ENCODE measurements at places on chromosomes 11 and 22.

DNA sequence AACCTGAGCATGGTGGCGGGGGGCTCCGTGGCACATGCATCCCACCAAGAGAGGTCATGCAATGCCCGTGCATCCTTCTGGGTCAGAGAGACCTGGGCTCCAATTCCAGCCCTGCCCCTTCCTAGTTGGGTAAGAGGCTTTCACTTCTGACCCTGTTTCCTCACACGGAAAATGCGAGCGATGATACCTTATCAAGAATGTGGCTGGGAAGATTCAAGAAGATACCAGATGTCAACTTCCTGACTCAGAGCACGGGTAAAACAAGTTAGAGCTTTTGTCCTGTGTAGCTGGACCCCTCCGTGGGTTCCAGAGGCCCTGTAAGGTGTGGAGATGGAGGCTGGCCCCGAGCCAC lies 8.7 kb upstream of the DGKZ start:
- peak; percentile 93 for DNase-seq

DNA sequence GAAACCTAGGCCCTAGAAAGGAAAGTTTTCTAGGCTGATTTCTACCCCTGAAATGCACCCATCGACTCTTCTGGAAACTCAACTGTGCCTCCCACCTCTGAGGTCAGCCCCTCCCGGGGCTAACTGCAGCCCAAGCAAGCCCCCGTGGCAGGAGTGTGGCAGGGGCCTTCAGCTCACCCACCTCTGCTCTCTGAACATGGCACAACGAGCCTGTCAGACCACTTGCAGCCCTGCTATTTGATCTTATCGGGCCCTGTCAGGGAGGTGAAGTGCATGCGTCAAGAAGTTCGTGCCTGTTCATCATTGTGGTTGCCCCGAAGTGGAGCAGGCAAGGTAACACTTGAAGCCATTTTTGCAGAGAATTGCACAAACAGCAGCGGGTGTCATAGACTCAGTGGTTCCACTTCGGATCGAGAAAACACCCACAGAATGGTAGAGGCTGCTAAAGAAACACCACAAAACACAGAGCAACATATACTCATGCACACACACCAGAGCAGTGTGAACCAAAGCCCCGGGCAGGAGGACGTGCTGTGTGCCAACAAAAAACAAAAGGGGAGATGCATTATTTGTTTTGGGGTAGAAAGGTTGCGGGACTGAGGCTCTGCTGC lies 262.7 kb downstream of the ETS1 start:
- no peak for DNase-seq

- DNase-seq, result no peak
These were observed 32.7 kb downstream of the ZNF143 start for GRCh38 chr11:9493492-9493891.

GRCh38 chr11:56624661-56625110 lies 10.0 kb upstream of the OR5M1 start:
- DNase-seq, result peak; percentile 46

DNA sequence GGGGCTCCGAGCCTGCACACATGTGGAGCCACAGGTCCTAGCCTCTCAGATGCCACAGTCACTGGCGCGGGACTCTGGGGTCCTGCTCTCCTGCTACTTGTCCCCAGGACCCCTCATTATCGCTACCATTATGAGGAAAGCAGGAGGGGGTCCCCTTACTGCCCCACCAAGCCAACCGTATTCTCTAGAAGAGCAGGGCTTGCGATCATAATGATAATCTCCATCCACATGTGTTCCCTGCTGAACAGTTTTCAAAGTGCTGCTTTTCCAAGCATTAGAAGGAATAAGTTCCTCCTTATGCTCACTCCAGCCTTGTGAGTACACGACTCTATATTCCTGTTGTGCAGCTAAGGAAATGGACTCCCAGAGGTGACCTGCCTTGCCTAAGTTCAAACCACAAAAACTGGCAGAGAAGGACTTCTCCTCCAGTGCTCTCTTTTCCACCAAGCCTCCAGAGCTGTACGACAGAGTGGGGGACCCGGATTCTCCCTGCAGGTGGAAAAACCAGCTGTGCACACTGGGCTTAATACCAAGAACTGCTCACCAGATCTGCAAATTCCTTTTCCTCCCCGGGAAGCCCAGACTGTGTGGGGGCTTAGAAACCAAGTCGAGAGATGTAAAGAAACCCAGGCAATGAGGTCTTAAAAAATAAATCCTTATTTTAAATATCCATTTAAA lies 92.8 kb upstream of the DRD2 start:
- no peak for DNase-seq

DNA sequence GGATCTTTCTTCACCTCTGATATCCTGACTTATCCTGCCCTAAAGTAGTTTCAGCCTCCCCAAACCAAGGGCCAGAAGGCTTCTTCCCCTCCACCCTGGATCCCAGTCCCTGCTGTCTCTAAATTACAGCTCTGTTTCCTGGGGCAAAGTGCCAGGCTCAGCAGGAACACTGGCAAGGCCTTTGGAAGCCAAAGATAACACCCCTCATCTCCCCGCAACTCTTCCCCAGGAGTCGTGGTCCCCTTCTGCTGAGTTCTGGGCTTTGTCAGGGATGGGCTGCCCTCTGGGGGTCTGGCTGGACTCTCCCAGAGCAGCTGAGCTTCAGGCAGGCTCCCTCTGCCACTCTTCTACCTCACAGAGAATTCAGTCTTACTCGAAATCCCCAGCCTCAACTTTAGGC lies 53.8 kb upstream of the AMPD3 start:
- DNase-seq, result no peak

DNA sequence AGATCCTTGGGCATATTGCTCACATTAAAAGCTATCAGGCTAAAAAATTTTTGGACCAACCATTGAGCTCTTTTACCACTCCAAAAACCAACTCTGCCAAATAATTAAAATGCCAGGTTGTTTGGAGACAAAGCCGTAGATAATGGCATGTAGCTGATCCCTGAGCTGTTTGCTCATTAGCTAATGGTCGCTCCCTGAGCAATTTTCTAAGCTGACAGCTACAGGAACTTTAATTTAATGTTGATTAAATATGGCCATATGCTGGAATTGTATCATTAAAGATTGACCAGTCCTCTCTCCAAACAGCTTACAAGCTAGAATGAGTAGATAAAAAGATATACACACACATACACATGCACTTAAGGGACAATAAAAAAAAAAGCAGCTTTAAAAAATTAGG lies 216.2 kb upstream of the ARHGAP20 start:
- no peak for DNase-seq

DNA sequence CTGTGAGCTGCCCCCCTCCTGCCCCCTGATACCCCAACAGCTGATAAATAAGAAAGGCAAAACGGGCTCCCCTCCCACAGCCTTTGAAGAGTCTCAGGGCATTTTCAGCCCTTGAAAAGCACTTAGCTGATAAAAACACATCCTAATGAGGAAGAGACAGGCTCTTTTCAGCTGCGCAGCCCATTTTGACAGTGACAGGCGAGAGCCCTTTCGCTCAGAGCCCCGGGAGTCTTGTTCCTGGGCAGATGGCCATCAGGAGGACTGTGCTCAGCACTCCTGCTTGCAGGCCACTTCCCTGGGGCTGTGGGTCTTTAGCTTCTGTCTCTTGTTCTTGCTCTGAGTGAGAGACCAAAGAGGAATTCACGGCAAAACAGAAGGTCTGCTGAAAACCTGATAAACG lies 757.2 kb downstream of the BRD1 start:
- DNase-seq, result no peak

- DNase-seq, result no peak
These were observed 30.1 kb upstream of the ZBTB44 start for GRCh38 chr11:130344841-130345240.

DNA sequence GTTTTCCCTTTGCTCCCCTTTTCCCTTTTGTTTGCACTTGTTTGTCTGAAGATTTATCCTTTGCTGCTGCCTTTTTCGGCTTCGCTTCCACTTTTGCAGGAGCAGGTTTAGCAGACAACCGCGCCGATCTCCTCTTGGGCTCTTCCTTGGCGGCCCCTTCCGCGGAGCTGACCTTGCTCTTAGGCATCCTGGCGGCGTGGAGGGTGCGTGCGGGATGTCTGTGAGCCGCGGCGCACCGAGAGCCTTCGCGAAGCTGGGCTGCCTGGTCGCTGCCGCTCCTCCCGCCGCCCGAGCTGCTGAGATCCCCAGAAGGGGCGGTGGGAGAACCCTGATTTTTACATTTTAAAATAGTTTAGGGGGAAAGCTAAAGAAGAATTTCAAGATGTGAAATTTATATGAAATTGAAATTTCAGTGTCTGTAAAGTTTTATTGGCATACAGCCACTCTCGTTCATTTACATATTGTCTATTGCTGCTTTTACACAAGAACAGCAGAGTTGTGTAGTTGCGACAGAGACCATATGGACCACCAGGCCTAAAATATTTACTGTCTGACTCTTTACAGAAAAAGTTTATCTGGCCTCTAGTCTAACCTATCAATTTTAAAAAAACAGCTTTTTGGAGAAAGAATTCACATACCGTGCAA lies 105.2 kb upstream of the RRM1 start:
- peak; percentile 26 for DNase-seq

DNA sequence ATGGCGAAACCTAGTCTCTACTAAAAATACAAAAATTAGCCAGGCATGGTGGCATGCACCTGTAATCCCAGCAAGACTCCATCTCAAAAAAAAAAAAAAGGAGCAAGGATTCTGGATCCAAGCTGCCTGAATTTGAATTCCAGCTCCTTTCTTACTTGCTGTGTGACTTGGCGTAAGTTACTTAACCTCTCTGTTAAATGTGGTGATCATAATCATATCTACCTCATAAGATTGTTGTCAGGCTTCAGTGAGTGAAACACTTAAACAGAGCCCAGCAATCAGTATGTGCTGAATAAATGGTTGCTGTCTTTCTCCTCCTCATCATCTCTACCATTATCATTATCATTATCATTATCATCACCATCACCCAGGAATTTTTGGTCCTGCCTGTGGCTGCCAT lies 2.7 kb downstream of the MB start:
- no peak for DNase-seq

DNA sequence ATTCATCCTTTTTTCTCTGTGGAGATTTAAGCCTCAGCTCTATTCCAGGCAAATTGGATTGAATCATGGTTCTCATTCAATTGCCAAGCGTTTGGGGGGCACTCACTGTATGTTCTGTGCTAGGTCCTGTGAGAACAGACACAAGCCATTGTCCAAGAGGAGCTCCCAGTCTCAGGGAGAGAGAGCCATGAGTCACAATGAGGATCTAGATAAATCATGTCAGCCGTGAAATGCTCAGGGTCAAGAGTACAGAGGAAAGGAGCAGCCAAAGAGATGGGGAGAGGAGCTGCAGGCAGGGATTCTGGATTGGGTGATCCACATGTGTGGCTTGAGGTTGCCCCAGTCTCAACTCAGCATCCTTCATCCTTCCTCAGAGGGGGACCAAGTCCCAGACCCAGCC lies 93.6 kb downstream of the FEZ1 start:
- peak; percentile 75 for DNase-seq
